ENCODE measurements at places on chromosomes 4 and X.

GRCh38 chr4:16413814-16414555 is 187.7 kb upstream of the TAPT1 start:
- no peak for DNase-seq

- DNase-seq = no peak
These were observed 32.7 kb upstream of the TCEANC start for GRCh38 chrX:13620207-13620606.

DNA sequence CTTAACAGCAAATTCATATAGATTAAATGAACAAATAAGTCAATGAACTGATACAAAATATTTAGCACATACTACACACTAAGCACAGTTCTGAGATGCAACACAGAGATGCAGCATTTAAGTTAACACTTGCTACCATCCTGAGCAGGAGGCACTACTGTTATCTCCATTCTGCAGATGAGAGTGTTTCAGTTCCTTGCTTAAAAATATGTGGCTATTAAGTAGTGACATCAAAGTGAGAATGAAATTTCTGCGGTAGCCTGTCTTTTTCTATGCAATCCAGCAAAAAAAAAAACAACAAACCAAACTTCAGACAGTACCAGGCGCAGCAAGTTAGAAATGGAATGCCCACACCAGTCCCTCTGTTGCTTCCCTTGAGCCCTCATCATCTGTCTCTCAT is 90.8 kb downstream of the SHISA3 start:
- no peak for DNase-seq

DNA sequence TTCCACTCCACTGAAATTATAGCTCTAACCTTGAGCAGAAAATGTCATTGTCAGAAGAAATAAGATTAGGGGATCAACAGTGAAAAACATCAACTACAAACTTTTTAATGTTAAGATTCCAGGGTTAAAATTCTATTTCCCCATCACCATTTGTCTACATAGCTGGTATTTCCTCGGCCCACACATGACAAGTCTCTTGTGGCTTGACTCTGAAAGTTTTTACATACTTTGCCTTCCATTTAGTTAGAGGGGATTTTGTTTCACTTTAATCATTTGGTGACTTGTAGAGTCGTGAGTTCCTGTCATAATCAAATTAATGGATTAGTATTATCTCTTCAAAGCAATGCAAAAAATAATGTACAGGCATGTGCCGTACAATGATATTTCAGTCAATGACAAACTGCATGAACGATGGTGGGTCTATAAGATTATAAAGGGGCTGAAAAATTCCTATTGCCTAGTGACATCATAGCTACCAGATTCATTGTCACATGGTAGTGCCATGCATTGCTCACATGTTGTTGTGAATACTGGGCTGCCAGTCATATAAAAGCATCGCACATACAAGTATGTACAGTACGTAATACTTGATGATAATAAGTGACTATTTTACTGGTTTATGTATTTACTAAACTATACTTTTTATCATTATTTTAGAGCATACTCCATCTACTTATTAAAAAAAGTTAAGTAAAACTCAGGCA is 72.0 kb downstream of the ING2 start:
- DNase-seq = no peak

DNA sequence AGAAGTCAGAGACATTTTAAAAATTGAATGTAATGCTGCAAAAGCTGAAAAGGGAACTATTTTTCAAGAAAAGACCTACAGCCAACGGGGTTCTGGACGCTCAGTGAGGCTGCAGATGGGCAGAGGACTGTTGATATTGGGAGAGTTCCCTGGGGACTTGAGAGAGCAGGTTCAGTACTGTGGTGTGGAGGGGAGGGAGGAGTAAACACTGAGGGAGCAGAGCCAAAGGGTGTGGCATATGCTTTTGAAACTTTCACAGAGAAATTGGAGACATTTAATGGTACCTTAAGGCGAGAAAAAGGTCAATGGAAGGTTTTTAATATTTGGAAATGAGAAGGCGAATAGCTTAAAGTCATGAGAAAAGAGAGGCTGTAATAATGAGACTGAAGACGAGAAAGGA is 62.2 kb upstream of the GPM6A start:
- DNase-seq = no peak

DNA sequence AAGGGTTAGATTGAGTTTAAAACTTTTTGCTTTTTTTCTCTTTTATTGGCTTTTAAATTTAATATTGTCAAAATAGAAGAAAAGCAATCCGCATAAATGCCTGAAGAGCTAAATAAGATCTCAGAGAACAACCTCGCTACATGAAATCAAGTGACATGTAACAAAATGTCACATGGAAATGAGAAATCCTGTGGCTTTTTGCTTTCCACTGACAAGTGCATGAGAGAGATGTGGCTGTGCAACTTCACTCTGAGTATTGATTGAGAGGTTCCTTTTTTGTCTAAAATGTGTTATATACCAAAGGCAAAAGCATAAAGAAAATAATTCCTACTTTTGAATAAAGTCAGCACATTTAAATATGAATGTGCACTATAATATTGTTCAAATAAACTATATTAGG is 263.5 kb downstream of the MAPK10 start:
- no peak for DNase-seq

DNA sequence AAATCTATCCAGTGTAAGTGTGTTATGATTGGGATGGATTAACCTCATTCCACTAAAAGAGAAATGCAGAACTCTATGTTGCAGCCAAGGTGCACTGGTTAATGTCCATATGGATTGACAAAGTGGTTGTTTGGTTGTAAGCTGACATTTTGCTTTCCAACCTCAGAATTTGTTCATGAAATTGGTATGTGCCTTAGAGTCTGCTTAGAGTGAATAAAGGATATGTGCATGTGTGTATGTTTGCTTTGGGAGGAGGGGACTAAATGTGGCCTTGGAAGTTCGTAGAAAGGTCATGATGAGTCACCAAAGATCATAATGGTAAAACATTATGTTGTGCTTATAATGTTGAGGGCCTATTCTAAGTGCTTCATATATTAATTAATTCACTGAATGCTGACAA is 44.1 kb upstream of the MBNL3 start:
- DNase-seq = no peak

Data from activated CD8-positive, alpha-beta memory T cell treated with anti-CD3 and anti-CD28 coated beads for 1 hour (primary cell).